ENCODE measurements at places on chromosomes 4 and X.
A peak's percentile ranks its signal among the peaks of the same experiment; 100 is the strongest.

GRCh38 chr4:144501231-144501780 lies 144.7 kb upstream of the HHIP start:
- DNase-seq, result no peak

- DNase-seq, result no peak
Measured at GRCh38 chr4:17058536-17058915, 160.1 kb upstream of the LDB2 start.

DNA sequence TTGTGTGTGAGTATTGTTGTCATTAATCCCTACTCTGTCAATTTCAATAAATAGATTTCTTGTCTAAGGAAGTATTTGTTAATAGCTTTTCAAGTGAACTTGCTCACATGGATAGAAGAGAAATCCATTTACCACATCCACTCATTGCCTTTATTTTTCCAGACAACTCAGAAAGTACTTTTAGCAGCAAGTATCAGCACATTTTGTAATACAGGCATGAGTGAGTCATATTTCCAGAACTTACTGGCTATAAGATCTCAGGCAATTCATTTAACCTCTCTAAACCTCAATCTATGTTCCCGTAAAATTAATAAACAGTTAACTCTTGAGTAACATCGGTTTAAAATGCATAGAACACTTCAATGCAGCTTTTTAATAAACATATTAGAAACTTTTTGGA lies 317.9 kb upstream of the PCDH7 start:
- DNase-seq, result no peak

DNA sequence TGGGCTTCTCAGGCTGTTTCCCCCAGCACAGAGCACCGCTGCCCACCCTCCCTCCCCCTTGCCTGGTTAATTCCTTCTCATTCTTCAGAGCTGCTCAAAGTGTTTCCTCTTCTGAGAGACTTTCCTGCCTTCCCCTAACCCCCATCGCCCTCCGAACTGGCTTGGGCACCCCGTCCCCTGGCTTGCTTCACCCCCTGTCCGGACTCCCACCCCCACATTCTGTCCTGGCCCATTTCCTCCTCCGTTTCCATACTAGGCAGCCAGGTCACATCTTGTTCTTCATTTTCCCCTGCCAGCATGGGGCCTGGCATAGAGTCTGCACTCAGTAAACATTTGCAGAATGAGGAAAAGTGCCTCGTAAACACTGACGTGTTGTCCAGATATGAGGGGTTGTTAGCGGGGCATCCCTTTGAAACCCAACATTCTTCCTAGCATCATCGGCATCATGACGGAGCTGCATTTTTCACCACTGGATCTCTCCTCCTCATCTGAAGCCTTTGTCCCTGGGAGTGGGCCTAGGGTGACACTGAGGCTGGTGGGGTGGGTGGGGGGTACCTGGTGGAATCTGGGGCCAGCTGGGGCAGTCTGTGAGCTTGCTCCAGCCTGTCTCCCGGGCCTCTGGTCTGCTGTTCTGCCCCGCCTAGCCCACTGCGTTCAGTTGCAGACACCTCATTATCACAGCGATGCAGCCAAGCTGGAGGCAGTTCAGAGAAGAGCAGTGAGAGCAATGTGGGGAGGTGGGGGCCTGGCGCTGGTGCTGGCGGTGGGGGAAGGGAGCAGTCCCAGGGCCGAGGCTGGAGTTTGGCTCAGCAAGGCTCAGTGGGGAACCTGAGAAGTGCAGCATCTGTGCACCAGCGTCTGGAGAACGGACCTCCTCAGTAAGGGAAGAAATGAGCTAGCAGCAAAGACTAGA lies 149.4 kb upstream of the PJA1 start:
- no peak for DNase-seq

- no peak for DNase-seq
Measured at GRCh38 chr4:13881892-13882291, 254.4 kb upstream of the BOD1L1 start.

DNA sequence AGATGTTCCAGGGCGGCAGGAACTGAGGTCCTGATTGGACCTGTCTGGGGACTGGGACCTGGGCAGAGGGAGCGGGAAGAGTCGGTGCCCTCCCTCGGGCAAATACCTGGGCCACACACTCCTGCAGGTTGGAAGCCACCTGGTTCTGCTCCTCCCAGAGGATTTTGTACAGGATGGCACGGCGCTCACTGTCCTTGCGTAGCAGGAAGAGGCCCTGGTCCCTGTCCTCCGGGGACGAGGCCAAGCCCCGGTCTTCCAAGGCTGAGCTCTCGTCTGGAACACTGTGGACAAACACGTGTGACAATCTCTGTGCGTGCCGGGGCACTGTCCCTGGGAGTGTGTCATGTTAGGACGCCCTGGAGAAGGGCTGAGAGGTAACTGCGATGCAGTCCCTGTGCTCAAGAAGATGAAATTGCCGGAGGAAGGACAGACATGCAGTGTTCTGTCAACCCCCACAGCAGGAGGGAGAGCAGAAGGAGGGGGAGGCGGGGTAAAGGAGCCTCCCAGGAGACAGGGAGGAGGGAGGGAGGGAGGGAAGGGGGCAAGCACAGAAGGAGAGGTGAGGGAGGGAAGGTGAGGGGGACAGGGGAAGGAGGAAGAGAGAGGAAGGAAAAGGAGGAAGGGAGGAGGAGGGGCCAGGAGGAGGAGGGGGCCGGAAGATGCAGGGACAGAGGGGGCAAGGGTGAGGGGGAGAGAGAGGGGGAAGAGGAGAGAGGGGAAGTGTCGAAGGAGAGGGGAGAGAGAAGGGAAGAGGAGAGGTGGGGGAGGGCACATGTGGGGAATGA lies 29.0 kb downstream of the PDHA1 start:
- peak; percentile 57 for DNase-seq

- DNase-seq, result no peak
Measured at GRCh38 chr4:170008371-170008770, 17.8 kb downstream of the MFAP3L start.

DNA sequence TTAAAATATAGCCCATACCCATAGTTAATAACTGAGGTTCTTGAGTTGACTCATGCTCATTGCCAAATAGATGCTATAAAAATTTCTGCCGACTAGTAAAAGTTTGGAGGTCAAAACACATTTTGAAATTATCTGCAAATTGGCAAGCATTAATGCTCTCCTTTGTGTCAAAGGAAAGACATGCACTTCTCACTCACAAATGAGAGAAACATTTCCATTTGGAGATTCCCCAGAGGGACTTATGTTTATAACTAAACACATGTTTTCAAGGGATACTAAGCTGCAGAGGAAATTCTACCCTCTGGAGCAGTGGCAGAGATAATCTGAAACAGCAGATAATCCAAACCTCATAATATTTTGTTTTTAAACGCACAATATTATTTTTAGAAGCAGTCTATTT lies 45.7 kb upstream of the CCDC160 start:
- DNase-seq, result no peak

DNA sequence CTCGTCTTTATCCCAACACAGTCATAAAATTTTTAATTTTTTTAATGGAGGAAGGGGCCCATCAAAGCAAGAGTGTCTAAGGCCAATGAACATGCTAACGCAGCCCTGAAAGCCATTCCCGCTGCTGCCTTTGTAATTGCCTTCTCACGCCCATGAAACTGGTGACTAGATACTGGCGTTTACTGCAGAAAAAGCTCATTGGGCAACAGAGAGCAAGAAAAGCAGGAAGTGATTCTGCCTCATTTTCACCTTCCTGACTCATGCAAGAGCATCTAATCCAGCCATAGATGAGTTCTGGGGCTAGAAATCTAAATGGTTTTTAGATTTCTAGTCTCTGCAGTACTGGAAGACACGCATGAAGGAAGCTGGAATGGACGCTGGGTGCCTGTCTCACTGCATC lies 72.5 kb downstream of the ANXA3 start:
- no peak for DNase-seq

DNA sequence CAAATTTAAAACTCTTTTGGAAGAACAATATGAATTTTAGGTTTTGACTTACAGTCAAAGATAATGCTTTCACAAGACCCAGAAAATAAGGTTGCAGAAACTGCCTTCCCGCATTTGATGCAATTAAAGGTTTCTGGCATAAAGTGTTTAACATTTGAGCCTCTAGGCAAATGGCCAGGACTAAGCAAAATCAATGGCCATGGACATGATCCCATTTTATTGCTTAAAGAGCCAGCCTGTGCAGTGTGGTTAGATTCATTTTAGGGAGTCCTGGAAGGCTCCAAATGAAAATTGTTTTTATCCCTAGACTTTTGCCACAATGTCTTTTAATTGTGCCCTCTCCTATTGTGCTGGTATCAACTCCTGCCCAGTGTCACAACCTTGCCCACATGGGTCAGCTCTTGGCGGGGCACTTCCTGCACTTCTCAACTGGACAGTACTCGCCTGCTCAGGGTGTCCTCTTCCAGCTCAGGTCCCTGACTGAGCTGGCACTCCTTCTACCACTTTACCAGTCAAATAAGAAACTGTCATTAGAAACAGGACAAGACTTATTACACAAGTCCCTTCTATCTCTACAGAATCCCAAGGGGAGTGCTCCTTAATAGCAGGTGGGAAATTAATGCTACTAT lies 208.4 kb upstream of the NPY2R start:
- no peak for DNase-seq

DNA sequence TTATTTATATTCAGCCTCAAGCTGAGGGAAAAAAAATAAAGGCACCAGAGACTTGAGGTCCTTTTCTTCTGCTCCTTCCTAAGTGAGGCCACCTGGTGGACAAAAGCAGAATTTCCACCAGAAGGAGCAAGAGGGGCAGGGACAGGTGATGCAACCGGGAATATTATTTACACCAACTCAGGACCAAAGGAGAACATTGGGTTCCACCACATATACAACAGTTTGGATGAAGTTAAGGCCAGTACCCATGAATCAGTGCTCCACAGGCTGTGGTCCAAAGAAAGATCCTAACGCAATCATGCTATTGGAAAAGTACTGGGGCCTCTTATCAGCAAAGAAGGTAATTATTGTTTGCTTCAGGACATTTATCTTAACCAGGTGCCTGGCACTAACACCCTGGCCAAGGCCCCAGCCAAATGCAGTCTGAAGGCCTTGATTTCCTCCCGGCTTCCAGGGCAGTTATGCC lies 57.4 kb downstream of the TSC22D3 start:
- DNase-seq, result peak; percentile 57

- DNase-seq, result peak; percentile 39
Measured at GRCh38 chr4:105145903-105146275, 787 bp upstream of the TET2 start.

- no peak for DNase-seq
Measured at GRCh38 chr4:102438396-102439235, 62.5 kb upstream of the NFKB1 start.

- DNase-seq, result no peak
Measured at GRCh38 chr4:121534187-121534586, 153.4 kb upstream of the QRFPR start.

DNA sequence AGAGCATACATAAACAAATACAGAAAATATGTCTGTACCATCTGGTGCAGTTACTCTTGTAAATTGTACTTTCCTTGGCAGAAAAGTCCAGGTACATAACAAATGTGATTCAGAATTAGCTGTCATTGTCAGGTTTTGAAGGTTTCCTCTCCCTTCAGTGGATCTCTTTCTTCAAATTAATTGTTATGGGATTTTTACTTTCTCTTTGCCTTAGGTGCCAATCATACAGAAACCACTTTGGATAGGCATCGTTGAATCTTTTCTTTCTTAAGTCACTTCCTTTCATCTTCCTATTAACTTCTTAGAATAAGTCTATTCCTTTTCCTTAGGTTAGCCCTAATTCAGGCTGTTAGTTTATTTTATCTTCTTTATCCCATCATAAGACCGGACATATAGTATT lies 1992.1 kb upstream of the IGFBP7 start:
- DNase-seq, result no peak

GRCh38 chr4:170008801-170009200 lies 17.4 kb downstream of the MFAP3L start:
- DNase-seq, result no peak

GRCh38 chrX:18542131-18542530 lies 116.7 kb downstream of the CDKL5 start:
- DNase-seq, result no peak

- no peak for DNase-seq
Measured at GRCh38 chrX:69457756-69458155, 46.4 kb upstream of the NALF2 start.

DNA sequence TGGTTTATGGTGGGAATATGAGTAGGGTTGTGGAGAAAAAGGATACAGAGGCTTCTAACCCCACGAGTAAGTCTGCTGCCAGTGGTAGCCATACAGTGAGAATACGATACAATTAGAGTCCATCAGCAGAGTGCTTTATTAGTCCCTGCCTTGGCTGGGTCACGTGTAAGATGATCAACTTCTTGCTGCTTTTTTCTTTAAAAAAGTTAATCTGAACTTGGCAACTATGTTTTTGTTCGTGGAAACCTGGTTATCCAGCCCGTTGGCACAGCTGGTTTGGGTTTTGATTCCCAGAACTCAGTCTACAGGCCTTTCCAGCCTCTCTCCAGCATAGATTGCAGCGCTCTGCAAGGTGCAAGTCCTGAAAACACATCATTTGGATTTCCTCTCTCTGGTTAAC lies 53.1 kb upstream of the LSM6 start:
- DNase-seq, result no peak

GRCh38 chr4:55617587-55618197 lies 18.4 kb downstream of the NMU start:
- no peak for DNase-seq

- no peak for DNase-seq
Measured at GRCh38 chr4:10437735-10438134, 19.5 kb downstream of the ZNF518B start.

- no peak for DNase-seq
Measured at GRCh38 chrX:19628011-19628575, 112.8 kb upstream of the MAP3K15 start.

DNA sequence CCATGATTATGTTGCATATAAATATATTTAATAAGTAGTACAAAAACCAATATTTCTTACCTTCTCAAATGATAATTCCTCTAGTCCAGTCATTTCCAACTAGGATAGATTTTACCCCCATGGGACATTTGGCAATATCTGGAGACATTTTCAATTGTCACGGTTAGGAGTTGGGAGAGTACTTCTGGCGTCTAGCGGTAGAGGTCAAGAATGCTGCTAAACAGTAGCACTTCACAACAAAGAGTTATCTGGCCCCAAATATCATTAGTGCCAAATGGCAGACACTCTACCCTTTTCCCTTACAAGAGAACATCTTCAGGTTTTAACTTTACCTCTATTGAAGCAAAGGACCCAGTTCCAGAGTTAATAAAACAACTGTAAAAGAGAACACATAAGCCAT lies 168.1 kb downstream of the FAT4 start:
- no peak for DNase-seq

- DNase-seq, result no peak
Measured at GRCh38 chr4:129998436-129999150, 902.6 kb downstream of the C4orf33 start.

DNA sequence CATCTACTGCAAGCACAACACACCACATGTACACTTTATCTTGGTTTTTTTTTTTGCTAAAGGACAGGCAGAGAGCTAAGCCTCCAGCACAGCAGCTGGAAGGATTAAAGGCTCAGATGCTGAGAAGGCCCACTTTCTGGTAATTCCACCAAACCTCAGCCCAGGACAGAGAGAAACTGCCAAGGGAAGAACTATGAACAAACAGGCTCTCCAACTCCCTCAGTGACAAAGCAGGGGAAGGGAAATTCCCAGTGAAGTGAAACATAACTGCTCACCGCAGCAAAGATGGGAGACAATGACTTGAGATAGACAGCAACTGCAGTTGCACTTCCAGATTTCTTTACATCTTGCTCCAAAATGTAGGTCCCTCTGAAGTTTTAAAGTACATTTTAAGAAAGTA lies 4.8 kb downstream of the PROM1 start:
- DNase-seq, result no peak
